Effector memory CD4-positive, alpha-beta T cell (primary cell): ENCODE measurements at places on chromosomes 5 and 9.

DNA sequence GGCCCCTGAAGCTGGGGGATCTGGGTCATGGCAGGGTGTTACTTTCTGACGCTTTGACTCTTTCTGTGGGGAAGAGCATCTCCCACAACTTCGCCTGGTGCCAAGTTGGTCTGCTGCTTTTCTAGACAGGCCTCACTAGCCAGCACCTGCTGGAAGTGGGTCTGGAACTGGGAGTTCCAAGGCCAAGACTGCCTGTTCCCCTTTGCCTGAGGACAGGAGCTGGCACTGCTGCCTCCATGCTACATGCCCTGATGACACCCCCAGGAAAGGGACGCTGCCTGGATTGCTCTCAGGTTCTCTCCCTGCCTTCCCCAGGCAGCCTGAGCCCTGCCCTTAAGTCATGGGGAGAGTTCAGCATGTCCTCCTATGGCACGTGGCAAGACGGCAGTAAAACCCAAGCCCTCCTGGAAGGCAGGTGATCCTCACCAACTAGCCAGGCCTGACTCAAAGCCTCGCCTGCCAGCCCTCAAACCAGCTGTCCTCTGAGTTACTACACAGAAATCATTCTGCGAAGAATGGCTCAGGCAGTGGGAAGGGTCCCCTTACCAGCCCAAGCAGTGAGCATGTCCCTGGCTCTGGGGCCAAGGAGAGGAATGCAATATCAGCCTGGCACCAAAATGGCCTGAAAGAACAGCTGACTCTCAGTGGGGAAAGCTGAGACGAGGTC, 35.8 kb downstream of the SEC61B start:
- DNase-seq: no peak

DNA sequence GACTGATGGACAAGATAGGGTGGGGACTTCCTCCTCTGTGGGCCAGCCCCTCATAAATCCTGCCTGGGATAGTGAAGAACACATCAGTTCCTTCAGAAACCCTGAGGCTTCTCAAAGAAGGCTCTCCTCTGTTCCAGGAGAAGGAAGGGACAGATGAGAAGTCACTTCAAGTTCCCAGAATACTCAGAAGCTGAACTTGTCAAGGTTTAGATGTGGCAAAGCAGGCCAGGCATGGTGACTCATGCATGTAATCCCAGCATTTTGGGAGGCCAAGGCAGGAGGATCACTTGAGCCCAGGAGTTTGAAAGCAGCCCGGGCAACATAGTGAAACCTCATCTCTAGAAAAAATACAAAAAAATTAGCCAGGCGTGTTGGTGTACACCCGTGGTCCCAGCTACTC, 38.5 kb downstream of the STOM start:
- DNase-seq: no peak

GRCh38 chr5:9644630-9645029, 14.5 kb upstream of the TAS2R1 start:
- no peak for DNase-seq

- DNase-seq: no peak
Observed at GRCh38 chr9:137303893-137304382, 1.9 kb upstream of the NRARP start.

- DNase-seq: no peak
Observed at GRCh38 chr9:121987314-121987713, 105.8 kb downstream of the TTLL11 start.

- DNase-seq: no peak
Observed at GRCh38 chr5:1057485-1058082, 49.0 kb downstream of the NKD2 start.

DNA sequence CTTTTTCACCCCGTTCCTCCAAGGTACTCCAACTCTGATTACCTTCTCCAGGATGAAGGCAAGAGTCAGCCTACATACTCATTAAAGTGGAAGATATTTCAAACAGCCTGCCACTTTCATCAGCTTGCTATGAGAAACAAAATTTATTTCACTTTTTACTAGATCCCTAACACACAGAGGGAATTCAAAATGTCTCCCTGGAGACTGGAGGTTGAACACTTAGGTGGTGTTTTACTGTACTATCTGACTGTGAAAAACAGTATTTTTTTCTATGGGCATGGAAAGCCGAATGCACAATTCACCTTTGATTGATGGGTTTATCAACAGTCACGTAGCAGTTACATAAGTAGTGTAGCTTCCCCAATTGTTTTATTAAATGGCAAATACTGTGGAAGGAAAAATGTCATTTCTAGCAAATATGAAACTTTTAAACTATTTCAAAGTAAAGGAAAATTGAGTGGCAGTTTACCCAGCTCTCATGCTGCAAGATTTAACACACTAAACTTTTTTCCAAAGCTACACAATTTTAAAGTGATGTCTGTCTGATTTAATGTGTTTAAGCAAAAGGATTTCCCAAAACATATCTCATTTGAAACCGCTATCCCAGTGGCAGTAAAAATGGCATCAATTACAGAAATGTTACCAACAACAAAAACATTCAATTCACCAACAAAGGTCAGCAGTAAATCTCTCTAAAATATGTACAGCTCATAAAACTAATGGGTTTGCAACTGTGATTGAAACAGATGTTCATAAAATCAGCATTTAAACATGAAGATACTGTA, 125.0 kb upstream of the TLE4 start:
- DNase-seq: no peak

DNA sequence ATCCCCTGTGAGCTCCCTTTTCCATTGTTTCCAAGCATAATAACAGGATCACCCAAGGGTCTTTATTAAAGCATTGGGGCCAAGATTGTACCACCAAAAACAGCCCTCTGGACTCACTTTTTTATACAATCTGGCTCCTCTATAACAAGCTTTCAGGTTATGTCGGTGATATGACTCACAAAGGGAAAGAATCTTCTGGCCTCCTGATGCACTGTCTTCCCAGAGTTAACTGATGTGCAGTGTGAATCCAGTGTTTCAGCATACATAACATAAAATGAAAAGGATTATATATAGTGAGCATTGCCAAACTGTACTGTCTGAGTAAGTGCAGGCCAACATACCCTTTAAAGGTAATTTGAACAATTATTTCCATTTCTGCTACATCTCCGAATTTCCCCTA, 33.9 kb upstream of the MAN2A1 start:
- DNase-seq: no peak

DNA sequence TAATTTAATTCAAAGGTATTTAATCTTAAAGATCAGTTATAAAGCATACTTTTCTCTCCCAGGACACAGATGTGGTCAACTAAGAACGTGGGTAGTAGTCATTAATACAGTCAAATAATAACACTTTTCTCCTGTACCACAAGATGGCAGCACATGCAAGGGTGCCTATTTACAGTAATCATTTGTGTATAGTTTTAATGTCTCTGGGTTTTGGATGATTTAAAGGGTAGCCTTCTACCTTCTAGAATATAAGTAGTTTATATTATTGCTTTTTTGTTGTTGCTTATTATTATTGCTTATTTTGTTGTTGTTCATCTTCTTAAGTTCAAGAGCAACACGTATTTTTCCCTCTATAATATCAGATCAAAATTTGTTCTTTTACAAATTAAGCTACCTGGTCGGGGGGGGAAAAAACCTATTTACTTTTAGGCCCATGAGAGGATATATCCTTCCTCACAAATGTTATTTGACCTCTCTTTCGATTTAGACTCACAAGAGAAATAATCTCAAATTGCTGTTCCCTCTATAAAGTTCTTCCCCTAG, 59.6 kb upstream of the SLC27A6 start:
- DNase-seq: no peak

DNA sequence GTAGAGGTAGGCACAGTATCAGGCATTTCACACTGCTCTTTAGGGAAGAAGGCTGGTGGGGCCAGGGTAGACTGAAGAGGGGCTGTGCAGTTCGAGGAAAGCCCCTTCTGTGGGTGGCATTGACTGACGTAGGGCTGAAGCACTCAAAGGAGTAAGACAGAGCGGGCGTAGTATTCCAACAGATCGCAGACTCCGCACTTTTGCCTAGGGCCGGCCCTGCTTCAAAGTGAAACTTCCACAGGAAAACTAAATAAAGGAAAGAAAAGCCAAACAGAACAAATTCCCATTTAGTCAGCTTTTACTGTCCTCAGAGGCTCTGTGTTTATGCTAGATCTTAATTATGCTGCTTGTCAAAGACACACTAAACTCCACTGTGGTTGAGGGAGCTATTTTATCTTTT, 493.0 kb upstream of the WWC1 start:
- no peak for DNase-seq

DNA sequence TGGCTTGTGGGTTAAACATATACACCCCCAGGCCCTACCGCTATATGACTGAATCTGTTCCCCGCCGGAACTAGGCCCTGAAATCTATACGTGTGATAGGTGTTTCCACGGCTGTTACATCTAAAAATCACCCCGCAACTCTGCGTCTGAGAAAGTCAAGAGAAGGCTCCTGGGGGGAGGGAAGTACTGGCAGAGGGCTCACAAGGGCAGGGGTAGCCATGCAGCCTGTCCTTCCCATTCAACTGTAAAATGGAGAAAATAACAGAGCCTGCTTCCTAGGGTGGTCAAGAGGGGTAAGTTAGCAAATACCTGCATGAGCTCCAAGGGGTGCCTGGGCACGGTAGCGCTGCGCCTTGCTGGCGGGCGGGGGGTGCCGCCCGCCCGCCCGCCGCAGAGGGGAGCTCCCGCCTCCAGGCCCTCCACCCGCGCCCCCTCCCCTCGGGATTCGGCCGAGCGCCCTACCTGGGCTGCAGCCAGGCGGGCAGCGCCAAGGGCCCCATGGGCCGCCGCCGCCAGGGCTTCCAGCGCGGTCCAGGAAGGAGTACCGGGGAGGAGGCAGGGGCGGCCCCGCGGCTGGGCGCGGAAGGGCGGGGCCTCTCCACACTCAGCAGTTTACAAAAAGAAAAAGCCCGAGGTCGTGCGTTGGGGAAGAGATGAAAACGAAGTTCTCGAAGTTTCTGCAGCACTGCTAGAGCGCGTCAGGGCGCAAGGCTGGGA, at the start of gene HACD4:
Gene HACD4 (minus strand): TSS at position 550 of the 717 bp plus-strand sequence. CDS start 50 bp downstream, at position 500.
- DNase-seq: peak; percentile 57

DNA sequence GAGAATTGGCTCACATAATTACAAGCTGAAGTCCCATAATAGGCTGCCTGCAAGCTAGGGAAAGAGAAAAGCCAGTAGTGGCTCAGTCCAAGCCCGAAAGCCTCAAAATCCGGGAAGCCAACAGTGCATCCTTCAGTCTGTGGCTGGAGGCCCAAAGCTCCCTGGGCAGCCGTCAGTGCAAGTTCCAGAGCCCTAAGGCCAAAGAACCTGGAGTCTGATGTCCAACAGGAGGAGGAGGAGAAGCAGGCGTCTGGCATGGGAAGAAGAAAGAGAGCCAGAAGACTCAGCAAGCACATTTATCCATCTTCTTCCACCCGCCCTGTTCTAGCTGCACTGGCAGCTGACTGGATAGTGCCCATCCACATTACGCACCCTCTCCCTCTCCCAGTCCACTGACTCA, 213.4 kb downstream of the GAS1 start:
- DNase-seq: no peak

GRCh38 chr5:136740228-136740627, 374.9 kb upstream of the TRPC7 start:
- no peak for DNase-seq

DNA sequence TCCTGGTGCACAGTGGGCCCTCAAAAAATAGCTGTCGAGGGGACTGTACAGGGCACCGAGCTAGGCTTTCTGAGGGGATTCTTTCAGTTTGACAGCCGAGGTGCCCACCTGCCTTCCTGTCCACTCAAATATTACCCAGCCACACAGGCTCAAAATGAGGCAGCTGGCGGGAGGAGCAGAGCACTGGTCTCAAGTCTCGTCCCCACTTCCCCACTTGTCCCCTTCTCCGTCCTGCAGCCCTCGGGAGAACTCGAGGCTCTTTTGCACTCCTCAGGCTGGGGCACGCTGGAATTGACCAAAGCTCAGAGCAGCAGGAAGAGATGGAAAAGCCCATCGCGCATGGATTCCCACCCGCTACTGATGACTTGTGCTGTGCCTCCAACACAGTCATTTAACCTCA, 185.2 kb downstream of the HSPA4 start:
- DNase-seq: no peak

DNA sequence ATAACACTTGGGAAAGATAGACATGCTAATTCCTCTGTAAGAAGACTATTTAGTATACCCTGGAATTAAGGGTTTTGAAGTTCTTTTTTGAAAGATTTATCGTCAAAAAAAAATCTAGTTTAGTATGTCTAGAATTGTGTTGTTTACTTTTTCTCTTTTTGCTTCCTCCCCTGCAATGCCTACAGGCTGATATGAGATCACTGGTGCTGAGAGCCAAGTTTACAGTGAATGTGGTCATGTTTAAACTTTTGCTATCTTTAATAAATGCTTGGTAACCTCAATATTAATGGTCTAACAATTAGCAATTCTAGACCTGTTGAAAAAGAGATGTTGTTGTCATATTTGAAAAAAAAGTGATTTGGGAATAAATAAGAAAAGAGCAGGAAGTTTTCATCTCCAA, 86.1 kb downstream of the CWC27 start:
- DNase-seq: no peak

DNA sequence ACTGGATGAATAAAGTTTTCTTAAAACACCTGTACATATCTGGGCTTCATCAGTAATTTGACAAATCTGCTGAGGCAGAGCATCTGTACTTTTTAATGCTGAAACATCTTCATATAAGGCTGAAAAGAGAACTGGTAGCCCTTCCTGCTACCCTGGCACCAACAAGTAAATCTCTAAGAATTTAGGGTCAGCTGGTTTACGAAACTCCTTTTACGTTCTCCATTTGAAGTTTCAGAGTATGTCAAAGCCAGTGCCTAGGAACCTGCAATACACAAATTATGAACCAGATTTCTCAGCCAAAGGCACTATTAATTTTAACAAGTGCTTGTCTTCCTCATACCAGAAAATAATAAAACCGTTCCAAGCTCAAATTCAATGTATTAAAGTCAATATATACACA, 3.8 kb downstream of the ZFAND5 start:
- DNase-seq: no peak

DNA sequence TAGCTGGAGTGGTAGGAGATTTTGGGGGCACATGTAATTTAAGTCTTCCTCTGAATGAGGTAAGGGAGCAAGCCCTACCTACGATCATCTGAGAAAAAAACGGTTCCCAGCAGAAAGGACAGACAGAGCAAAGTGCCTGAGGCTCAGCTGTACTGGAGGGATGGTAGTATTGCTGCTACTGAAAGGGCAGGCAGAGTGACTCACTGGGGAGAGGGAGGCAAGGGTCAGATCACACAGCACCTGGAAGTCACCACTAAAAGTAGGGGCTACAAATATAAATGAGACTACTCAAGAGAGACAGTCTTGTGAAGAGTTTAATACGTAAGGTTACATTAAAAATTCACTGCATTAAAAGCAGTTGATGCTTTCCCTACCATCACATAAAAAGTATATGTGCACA, 75.9 kb downstream of the NFIB start:
- no peak for DNase-seq

- DNase-seq: no peak
Observed at GRCh38 chr5:35487233-35488025, 130.2 kb upstream of the SPEF2 start.
